ENCODE measurements at places on chromosomes 5 and 9.

DNA sequence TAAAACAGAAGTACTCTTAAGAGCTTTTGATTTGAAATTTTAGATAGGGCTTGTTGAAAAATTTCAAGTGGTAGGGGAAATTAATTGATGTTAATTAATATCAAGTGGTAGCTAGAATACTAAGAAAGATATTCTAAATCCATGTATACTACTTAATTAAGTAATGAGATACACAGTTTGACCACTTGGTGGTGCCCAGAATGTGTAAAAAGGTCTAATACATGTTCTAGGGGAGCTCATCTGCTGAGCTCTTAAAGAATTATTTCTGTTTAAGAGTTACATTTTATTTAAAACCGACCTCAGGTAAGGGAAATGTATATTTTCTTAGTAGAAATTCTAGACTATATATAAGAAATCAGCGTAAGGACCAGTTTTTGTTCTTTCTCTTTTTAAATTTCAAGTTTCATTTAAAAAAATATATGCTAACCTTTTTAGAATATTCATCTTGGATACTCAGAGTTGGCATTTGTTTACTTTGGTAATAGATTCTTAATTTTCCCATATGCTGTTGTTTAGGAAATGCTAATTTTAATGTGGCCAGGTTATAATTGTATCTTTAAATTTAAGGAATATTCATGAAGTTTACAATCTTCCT, 61.5 kb downstream of the LNPEP start:
- DNase-seq, result peak; percentile 14

GRCh38 chr9:37027582-37028419, 6.3 kb downstream of the PAX5 start:
- DNase-seq, result peak; percentile 94

DNA sequence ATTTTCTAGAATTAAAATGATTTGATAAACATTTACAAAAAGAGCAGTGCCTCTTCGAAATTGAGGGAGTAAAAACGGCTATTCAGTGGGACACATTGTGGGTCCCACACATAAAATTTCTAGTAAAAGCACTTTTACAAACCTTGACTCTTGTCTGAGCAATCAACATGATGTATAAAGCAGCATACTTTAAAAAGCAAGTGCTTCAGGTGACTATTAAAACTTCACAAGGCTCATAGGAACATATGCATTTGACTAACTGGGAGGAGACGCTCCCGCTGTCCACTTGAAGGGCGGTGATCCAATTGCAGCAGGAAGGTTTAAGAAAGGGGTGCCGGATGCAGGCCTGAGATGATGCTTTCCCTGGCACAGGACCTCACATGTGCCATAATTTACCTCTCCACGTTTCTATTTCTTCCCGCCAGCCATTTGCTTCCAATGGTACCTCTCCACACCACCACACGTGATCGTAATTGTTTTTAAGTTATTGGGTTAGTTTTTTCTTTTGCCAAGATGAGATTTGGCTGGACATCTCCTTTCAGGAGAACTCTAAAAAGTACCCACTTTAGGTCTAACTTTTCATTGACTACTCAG, 1.8 kb downstream of the MCTP1 start:
- no peak for DNase-seq

- no peak for DNase-seq
These were observed 17.5 kb downstream of the STXBP1 start for GRCh38 chr9:127629468-127630081.

DNA sequence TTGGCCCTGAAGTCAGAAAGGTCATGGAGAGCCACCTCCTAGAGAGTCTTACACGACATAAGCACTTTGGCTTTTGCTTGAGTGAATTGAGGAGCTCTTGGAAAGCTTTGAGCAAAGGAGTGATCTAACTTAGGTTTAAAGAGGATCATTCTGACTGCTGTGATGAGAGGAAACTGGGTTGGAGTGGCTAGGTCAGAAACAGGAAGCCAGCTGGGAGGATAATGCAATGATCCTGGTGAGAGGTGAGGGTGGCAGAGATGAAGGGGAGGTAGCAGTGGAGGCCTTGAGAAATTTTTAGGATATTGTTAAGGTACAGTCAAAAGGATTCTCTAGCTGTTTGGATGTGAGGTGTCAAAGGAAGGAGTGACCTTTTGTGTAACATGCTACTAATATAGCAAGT, 32.2 kb upstream of the ROPN1L start:
- DNase-seq, result no peak

GRCh38 chr9:121107881-121108280, 33.1 kb downstream of the CNTRL start:
- no peak for DNase-seq

- no peak for DNase-seq
These were observed 13.8 kb downstream of the FOXE1 start for GRCh38 chr9:97866848-97867247.

- no peak for DNase-seq
These were observed 471.5 kb downstream of the HINT1 start for GRCh38 chr5:130693509-130693908.

GRCh38 chr9:132124800-132125199, 37.1 kb upstream of the NTNG2 start:
- no peak for DNase-seq

DNA sequence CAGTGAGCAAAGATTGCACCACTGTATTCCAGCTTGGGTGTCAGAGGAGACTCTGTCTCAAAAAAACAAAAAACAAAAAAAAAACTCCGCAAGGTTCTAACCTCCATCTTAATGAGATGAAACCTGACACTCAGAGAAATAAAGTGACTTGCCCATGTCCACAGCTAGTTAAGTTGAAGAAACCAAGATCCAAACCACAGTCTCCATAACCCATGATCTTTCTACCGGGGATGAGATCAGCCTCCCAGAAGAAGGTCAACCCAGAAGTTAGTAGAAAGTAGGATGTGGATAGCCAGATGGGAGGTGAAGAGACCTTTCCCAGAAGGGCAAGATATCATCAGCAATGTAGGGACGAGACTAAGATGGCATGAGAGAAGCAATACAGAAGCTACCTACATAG, 140.4 kb upstream of the ADRA1B start:
- no peak for DNase-seq

DNA sequence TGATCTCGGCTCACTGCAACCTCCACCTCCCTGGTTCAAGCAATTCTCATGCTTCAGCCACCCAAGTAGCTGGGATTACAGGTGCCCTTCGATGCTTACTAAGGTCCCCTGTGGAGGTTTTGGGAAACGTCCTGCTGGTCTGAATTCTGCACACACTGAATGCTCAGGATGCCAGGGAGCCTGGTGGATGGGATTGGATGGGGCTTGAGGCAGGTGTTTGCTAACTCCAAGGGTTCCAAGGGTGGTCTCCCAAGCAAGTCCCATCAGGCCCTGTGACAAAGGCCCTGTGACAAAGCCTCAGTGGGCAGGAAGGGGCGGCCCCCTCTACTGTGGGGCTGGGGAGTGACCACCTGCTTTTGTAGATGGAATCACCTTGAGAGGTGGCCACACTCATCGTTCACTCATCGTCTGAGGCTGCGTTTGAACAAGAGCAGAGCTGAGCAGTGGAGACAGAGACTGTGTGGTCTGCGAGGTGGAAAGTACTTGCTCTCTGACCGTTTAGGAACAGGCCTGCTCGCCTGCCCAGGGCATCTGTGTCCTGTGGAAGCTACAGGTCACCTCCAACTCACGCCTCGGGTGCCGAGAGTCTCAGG, 40.2 kb downstream of the MRPL36 start:
- DNase-seq, result no peak

DNA sequence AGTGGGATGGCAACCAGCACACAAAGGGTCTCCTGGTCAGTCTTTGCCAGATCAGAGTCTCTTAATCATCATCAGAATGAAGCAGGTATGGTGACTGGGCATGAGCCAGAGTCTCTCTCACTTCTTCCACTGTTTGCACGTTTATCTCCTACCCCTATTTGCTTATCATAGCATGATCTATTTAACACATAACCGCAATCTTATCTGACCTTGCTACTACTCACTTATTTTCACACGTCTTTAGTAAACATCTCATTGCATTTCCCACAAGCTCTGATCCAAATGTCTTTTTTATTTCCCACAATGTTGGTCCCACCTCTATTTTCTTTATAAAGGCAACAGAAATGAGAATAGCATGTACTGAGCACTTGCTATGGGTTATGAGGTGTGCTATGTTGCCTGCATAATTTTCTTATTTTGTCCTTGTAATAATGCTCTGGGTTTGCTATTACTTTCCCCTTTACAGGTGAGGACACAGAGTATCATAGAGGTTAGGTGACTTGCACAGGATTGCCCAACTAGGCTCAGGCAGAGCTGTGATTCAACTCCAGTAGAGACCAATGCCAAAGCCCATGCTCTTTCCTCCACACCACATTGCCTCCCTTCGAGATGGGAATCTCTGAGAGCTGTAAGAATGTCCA, 39.7 kb upstream of the IL7R start:
- DNase-seq, result no peak

DNA sequence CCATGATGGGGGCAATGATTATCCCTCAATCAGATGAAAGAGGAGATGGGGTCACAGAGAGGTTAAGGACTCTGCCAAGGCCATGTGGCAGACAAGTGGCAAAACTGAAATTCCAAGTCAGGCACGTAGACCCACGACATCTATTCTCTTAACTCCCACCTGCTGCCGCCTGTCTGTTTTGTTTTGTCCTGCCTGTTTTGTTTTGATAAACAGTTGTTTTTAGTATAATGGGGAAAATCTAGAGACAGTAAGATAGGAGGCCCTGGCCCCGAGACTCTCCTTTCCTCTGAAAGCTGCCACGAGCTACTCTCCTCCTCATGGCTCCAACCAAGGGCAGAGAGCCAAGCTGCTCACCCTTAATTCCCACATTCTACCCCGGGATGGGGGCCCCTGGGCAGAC, 4.9 kb downstream of the FSTL4 start:
- DNase-seq, result no peak

- DNase-seq, result no peak
These were observed 339.6 kb upstream of the ITGA1 start for GRCh38 chr5:52448111-52448510.

- peak; percentile 54 for DNase-seq
These were observed 32.3 kb downstream of the TNPO1 start for GRCh38 chr5:72848474-72849428.

DNA sequence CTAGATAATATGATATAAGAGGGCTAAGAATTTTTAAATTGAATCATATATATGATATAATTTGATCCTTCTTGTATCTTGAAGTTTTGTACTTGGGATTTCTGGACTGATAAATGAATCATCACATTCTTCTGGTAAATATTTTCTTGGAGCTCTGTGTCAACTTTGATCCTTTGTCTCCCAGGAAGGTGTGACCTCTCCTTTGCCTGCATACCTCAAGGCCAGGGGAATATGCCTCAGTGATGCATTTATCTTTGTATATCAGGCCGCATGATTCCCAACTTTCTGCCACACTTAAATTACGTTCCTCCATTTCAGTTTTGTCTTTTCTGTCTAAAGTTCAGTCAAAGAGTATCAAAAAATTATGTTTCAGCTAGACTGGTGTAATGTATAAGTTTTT, 101.2 kb downstream of the NLN start:
- DNase-seq, result no peak

GRCh38 chr9:101792475-101792874, 54.0 kb upstream of the GRIN3A start:
- no peak for DNase-seq

DNA sequence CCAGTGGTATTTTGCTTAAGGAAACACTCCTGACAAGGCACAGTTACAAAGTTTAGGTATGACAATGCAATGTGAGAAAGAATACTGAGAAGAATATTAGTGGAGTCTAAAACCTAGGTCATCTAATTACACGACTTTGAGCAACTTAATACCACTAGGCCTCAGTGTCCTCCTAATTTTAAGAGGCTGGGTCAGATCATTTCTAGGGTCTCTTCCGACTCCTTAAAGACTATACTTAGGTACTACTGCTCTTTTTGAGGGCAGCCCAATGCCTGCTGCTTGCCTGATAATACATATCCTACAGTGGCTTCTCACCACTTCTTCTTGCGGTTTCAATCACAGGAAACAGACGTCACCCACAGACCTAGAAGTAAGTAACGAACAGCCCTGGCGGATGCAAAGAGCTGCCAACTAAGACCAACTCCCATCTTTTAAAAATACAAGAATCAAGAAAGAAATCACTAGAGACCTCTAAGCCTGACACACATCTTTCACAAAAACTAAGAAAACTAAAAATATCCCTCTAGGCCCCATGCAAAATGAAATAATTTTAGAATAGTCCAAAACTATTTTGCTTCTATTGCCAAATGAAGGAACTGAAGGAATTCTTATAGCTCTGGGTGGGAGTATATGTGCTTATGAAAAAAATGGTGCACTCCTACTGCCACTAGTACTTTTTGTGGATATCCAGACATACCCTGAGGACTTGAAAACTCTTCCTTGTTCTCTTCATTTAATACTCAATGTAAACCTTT, 13.1 kb downstream of the DIAPH1 start:
- DNase-seq, result peak; percentile 62

- DNase-seq, result no peak
These were observed 5.6 kb downstream of the ADGRD2 start for GRCh38 chr9:124455820-124456219.

DNA sequence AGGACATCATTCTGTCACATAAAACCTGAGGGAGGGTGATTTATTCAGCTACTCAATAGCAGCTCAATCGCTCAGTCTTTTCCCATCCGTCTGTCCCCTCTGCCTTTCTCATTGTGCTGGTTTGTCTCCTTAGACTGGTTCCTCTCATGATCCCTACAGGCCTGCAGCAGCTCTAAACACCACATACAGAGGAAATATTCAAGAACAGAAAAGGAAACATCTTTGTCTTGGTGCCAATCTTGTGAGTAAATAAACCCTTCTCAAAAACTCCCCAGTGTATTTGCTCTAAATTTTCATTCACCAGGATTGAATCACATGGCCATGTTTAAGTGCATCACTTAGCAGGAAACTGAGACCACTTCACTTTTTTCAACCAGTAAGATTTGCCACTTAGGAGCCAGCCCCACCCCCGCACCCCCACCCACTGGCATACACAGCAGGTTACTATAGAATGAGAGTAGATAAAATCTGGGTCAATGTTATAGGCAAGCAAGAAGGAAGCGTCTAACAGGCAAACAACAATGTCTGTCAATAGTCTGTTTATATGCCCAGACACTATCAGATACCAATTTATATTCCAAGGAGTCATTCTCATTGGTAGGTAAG, 895.5 kb upstream of the DMAC1 start:
- DNase-seq, result no peak

DNA sequence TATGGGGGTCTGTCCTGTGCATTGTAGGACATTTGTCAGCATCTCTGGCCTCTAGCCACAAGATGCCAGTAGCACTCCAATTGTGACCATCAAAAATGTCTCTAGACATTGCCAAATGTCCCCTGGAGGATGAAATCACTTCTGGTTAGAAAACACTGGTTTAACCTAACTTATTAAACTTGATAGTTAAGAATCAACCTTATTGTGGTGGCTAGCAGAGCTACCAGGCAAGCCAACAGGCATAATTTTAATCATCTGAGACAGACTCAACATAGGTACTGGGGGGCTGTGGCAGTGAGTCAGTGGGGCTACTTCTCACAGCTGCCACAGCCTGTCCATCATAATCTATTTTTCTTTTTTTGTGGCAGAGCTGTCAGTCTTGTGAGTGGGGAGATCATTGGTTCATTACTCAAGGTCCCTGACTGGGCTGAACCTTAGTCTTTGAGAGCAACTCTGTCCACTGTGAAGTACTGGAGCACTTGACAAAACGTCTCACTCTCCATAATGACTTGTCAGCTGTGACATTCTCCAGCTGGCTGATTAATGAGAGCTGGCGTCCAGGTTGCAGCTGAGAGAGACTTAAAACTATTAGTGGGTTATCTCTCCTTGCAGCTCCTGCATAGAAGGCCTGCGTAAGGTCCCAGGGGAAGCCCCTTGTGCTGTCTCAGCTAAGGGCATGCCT, 107.9 kb downstream of the DCP2 start:
- no peak for DNase-seq
